ENCODE measurements at places on chromosomes 5 and 9.

GRCh38 chr9:70561111-70561510, 146.7 kb upstream of the KLF9 start:
- no peak for DNase-seq

DNA sequence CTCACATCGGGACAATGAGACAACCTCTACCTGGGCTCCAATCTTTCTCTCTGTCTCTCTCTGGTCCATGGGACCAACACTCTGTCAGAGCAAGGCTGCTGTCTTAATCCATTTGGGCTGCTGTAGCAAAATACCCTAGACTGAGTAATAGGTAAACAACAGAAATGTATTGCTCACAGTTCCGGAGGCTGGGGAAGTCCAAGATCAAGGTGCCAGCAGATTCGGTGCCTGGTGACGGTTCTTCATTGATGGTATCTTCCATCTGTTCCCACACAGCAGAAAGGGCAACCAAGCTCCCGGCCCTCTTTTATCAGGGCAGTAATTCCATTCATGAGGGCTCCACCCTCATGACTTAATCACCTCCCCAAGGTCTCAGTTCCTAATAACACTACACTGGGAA, 61.3 kb upstream of the SPOCK1 start:
- no peak for DNase-seq

DNA sequence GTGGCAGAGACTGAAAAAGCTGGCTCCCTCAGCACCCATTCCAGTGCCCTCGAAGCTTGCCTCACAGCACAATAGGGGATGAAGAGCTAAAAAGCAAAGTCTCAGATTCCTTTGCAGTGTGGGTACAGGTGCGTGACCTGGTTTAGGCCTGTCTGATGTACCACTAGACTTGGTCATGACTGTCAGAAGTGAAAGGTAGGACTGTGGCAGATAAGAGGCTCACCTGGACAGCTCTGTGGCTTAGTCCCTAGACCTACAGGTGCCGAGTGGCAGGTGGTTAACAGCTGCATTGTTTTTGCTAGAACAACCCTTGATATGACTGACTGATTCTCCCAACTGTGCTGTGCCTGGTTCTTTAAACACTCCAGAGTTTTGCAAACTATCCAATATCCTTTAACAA, 14.7 kb upstream of the SFXN1 start:
- DNase-seq = no peak

DNA sequence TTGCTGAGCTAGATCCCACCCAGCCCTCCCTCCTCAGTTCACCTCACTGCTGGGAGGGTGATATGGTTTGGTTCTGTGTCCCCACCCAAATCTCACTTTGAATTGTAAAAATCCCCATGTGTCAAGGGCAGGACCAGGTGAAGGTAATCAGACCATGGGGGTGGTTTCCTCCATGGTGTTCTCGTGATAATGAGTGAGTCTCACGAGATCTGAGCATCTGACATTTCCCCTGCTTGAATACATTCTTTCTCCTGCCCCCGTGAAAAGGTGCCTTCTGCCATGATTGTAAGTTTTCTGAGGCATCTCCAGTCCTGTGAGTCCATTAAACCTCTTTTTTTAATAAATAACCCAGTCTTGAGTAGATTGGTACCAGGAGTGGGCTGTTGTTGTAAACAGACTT, 469.9 kb upstream of the DAP start:
- no peak for DNase-seq

GRCh38 chr9:127588740-127589506, 23.2 kb upstream of the STXBP1 start:
- DNase-seq = no peak

DNA sequence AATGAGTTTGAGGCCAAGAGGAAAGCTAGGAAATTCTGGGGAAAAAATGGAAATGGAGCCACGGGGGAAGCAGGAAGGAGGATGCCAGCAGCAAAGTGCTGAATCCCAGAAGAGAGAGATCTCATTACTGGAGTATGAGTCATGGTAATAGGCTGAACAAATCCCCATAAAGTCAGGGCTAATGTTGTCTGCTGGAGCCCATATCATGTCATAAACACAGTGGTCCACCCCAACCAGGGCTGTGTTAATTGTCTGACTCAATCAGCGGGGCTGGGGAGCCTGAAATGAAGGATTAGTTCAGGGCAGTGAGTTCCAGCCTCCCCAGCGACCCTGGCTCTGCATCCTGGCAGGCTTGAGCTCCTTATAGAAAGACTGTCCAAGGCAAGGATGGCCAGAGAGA, 68.8 kb downstream of the TLR4 start:
- DNase-seq = no peak

- DNase-seq = no peak
Measured at GRCh38 chr9:94929369-94929756, 202.9 kb downstream of the AOPEP start.

DNA sequence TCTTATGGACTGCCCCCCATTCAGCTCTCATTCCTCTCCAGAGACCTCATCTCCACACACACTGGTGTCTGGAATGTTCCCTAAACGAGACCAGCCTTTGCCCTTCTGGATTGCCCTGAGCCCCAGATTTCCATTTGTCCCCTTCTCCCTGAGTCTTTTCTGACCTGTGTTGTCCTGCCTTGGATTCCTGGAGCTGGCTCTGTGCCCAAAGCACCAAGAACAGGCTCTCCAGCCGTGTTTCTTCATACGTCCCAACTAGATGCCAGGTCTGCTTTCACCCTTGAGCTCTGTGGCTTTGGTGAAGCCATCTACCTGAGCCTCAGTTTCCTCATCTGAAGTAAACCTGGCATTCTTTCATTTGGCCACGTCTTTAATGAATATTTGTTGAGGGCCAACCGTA, 6.3 kb downstream of the CCDC180 start:
- DNase-seq = no peak

- DNase-seq = no peak
Measured at GRCh38 chr5:131386779-131387178, 122.9 kb downstream of the CDC42SE2 start.

- DNase-seq = no peak
Measured at GRCh38 chr9:87824216-87824875, 58.3 kb upstream of the SPATA31E1 start.

DNA sequence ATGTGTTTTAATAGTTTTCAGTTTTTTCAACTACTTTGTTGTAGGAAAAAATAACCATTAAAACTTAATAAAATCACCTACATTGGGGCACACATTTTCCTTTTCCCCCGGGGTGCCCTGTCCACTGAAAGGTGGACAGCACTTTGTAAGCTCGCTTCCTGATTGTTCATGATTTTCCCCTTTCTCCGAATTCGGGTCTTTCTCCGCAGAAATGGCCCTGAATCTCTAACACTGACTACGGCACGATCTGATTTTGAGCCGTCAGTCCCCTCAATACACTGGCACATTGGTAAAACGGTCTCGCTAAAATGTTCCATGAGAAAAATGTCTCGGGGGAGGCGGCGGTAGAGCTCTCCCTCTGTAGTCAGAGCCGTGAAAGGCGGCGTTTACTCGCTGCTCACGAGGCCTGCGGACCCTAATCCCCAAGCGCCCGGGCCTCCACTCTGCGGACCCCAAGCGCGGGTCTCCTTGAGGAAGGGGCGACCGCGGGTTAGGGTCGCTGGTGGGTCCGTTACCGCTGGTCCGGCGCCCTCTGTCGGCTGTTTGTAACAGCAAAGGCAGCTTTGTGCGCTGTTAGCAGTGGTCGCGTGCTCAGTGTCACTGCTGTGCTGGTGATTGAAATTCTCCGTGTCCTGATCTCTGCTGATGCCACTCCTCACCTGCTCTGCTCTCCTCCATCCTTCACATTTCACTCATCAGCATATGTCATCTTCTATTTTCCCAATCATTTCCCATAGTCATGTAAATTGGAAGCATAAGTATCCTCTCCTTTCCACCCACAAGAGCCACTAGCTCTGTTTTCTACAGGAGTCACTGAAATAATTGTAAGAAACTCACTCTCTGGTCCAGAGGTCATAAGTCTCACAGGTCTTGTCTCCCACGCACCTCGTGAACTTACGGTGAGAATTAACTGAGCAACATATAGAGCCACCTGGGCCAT, 10.8 kb upstream of the IFNA2 start:
- DNase-seq = peak; percentile 64

DNA sequence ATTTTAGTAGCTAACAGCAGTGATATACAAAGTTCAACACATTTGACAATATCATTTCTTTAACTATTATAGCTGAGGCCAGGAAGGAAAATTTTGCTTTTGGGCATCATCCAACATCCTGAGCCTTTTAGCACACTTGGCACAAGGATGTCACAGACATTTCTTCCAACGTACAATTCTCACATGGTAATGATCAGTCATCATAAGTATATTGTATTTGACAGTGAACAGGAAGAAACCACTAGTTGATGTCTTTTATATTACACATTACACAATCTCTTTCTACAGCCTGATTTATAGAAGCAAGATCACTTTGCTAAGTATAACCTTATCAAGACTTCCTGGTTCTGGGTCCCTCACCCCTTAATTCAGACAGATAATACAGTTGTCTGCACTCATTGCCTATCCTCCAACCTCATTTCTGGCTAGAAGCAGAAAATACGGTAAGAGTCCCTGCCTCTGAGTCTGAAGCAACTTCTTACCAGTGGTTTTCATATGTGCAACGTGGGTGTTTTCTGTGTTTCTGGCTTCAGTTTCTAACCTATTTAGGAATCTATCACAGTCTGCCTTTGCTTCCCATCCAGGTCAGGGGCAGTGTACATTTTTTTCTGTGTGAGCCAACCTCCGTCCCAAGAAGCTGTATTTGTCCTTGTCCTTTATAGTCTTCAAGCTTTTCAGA, 167.8 kb downstream of the PAM start:
- DNase-seq = no peak

DNA sequence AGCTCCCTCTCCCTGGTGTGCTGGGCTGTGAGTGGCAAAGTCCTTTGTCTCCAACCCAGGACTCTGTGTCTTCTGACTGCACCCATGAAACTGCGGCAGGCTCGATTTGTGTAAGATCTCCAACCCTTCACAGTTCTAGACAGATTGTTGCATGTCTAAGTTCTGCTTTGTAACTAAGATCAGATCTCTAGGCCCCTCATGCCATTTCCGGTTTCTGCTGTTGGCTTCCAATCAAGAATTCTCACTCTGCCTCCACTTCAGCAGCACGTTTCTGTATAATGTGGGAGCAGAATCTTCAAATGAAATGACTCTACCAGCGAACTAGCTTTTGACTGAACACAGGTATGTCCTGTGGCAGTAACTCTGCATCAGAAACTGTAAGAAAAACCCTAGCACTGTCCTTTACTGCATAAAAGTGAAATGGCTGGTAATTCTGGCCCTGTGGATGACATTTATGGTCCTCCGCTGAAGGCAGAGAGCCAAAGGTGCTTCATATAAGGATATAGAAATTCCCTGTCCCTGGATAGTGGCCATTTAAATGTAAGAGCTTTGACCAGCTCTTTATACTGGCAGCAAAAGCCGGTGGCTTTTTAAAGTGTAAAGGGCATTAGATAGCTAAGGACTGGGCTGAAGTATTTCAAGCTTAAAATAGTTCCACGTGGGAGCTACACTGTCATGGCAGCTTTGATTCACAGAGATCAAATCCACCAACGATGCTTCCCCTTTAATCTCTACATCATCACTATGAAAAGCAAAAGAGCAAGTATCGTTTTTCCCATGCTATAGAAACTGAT, 319.0 kb upstream of the CDH6 start:
- peak; percentile 8 for DNase-seq

All from KBM-7 (cell line).